Stimulated activated CD4-positive, alpha-beta T cell treated with anti-CD3 and anti-CD28 coated beads, Interleukin-4, amount 100 ng/mL, for 4 hours (primary cell): ENCODE measurements at places on chromosomes 13 and 19.

GRCh38 chr13:32229443-32229842 is 85.7 kb downstream of the ZAR1L start:
- no peak for DNase-seq

DNA sequence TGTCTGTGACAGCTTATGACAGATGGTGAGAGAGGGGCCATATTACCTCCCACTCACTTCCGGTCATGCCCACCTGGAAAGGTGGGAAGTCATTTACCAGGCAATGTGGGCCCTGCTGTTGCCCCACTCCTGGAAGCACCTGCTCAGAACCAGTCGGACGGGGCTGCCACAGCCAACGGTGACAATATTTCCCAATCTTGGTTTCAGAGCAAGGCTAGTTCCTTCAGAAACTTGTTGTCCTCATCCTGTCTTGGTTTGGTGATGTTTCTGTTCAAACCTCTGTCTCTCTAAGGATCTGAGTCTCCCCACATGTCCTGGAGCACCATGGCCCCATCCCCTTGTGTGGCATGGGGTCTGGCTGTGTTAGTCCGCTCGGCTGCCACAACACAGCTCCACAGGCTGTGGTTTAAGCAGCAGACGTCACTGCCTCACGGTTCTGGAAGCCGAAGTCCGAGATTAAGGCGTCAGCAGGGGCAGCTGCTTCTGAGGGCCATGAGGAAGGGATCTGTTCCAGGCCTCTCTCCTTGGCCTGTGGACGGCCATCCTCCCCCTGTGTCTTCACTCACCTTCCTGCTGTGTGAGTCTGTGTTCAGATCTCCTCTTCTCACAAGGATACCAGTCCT is 31.5 kb upstream of the SLC15A1 start:
- no peak for DNase-seq

DNA sequence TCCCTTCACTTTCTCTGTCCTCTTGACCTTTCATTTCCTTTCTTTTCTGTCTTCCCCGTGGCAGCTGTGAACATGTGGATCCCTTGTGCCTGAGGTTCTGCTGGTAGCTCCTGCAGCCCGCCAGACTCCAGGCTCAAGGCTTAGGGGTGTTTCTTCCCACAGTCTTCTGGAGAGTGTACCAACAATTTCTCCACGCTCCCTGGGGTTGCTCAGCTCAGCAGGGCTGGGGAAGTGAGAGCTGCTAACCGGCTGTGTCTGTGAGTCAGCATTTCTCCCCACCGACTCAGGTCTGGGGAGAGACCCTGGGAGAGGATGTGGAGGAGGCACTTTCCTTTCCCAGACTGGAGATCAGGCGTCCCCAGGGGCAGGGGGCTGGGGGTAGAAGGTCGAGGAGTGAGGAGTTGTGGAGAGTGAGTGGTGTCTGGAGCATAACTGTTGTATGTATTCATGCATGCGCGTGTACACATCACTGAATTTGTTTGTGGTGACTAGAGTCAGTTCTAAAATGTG is 193.6 kb downstream of the KCNRG start:
- DNase-seq: no peak

DNA sequence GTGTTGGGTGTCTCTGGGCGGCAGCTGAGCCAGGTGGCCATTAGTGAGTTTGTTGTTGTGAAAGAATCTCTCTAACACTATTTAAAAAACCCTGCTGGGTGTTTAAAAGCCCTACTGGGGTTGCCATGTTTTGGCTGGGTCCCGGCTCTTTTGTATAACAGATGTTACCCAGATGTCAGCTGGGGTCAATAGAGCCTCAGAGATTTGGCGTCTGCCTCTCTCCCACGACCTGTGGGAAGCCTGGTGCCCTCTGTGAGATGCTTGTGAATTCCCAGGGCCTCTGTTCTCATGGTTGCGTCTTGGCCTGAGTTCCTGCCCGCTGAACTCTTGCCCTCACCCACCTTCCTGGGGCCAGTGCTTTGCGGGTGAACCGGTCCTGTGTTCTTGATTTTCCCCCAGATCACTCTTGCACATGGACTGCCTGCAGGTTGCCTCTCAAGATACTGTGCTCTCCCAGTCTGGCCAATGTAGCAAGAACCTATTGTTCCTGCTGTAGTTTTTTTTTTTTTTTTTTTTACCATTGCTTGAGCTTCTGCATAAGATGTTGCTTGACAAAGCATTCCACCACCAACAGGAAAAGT is 9.5 kb downstream of the NFILZ start:
- no peak for DNase-seq

DNA sequence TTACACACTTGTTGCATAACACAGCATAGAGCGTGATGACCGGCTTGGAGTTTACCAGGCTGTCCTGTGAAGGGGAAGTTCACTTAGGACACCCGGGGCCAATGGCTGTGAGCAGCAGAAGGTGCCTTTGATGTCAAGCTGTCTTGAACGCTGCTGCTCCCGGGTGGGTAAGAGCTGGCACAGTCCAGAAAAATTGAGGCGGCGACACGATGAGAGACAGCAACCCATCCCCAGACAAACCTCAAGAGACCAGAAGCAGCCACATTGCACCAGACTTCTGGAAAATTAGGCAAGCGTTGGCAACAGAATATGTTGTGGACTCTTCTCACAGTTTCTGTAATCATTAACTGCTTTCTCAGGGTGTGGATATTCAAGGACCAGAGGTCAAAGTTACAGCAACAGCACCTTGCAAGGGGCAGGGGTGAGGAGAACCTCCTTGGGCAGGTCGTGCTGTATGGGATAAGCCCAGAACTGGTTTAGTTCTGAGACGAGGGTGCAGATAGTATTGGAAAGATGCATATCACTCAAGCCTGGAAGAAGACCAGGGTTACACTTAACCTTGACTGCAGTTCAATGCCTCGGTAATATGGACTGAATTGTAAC is 10.1 kb downstream of the NFILZ start:
- no peak for DNase-seq

DNA sequence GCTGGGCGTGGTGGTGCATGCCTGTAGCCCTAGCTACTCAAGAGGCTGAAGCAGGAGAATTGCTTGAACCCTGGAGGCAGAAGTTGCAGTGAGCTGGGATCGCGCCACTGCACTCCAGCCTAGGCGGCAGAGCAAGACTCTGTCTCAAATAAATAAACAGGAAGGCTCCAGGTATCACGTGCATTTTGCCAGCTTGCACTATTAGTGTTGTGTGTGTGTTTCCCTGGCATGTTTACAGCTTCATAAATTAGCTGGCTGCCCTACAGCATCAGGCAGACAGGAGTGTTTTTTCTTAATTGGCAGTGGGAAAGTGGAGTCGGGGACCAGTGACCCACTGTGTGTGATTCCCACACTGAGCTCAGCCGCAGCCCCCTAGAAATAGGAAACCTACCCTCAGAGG is 32.6 kb downstream of the SHISA2 start:
- DNase-seq: no peak

DNA sequence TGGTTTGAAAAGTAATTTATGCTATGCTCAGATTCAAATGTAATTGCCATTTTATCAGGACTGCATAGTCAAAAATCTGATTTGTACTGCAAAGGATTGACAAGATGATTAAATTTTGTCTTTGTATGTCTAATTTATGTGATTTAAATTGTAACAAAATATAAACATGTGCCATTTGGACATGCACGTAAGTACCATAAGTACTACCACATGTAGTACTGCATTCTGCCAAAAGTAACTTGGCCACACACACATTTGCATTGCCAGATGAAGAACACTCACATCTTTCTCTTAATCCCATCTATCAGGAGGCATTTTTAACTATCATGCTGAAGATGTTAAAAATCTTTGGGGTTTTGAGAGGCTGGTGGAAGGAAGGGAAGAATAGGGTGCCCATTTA is 133.3 kb downstream of the KLF12 start:
- no peak for DNase-seq

- DNase-seq: no peak
These were observed 15.6 kb downstream of the ZNF599 start for GRCh38 chr19:34757441-34757840.

DNA sequence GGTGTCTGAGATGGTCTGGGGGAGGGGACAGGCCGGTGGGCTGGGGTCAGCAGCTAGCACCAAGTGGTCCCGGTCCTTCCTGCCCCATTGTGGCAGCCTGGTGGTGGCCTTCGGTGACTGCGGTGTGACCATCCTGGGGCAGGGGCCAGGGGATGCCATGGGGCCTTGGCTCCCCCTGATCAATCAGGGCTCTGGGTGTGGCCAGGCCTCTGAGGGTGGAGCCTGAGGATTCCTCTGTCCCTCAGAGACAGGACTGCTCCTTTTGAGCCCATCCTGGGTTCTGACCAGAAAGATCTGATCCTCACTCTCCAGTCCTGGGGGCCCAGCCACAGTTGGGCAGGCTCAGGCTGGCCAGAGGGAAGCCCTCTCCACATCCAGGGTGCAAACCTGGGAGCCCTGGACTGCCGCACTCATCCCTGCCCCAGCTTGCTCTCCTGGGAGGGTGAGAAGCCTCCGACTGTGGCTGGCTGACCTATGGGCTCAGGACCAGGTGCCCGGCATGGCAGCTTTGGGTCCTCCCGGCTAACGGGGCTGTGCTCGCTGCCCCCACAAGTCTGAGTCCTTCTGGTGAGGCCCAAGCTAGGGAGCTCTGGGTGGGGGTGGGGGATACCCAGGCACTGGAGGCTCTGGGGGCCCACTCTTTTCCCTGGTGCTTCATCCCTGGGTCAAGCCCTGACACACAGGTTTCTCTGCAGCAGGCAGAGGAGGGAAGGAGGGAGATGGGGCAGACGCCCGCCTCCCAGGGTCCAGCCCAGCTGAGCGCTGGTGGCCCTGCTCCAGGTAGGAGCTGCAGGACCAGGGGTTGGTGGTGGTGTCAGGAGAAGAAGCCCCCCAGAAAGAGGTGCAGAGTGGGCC is 59.5 kb downstream of the IER2 start:
- no peak for DNase-seq

GRCh38 chr19:49566302-49566701 is 14.1 kb downstream of the NOSIP start:
- DNase-seq: no peak

DNA sequence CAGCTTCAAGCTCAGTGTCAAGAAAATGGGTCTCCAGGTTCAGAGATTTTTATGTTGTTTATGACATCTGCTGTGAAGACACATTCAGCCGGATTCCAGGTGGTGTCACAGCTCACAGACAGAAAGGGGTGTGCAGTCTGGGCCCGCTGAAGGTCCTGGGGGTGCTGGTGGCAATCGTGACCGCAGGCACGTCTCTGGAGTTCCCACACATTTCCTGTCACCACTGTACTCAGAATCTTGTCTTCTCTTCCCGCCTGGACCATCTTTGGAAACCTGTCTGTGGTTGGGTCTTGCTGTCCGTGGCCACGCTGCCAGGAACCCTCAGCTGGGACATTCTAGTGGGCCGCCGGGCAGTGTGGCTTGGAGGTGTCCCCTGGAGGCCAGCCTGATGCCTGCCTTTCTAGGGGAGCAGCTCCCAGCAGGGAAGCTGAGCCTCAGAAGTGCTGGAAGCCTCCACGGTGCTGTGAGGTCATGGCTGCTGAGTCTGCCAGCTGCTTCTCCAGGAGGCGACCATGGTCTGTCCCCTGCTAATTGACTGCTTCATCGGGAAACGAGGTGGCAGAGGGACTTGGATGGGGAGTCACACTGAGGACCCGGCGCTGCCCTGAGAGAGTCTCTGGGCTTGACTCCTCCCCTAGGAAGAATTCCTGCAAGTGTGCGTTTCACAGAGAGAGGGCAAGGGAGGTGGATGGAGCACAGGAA is 3.7 kb downstream of the TEX29 start:
- DNase-seq: no peak

DNA sequence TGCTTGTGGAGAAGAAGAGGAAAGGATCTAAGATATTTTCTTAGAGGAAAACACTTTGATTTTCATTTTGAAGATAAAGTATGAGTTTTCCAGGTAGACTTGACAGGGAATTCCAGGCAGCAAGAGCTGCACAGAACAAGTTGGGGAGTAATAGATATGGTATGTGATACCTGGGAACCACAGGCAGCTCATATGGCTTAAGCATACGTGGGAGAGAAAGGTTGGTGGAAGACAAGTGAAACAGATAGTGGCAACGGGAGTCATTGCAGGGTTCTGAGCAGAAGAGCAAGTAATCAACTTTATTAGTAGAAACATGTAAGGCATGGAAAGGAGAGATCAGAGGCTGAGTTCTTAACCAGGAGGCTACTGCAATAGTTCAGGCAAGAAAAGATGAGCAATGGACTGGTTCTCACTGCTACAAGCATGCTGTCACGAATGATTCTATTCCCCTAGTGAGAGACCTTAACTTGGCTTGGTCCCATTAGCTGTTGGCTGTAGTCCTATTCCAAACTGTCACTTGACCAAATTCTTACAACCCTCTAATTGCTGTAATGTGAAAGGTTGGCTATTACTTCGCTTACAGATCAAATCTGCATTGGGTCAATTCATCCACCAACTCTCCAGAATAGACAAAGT is 217.9 kb downstream of the VWA8 start:
- no peak for DNase-seq

GRCh38 chr19:51824281-51825005 is 29.5 kb downstream of the FPR3 start:
- DNase-seq: no peak

DNA sequence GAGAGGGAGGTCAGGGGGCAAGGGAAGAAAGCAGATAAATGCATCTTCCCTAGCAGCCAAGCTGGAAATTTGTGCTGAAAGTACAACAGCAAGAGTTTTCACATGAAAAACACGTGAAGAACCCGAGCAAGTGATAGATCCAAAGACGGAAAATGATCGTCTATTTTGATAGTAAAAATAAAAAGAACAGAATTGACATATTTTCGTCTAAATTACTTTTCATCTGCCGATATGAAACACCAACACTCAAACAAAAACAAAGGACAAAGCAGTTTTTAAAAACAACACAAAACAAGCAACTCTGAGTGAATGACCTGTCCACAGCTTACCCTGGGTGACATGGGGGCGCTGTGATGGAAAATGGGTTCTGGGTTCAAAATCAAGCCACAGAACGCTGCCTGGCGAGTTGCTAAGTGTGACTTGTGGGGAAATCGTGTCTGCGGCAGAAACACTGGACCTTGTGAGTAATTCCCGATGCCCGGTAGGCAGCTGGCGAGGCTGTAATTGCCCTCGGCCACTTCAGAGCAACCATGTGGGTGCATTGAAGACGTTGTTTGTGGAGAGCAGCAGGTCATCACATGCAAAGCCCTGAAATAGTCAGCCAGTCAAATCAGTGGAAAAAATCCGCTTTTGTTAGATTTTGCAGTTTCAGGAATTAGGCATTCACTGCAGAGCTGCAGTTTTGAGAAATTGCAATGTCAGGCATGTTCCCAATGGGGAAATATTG is 7.4 kb downstream of the SOX1 start:
- DNase-seq: no peak

GRCh38 chr19:498511-498891 is 2.2 kb downstream of the MADCAM1 start:
- DNase-seq: no peak

DNA sequence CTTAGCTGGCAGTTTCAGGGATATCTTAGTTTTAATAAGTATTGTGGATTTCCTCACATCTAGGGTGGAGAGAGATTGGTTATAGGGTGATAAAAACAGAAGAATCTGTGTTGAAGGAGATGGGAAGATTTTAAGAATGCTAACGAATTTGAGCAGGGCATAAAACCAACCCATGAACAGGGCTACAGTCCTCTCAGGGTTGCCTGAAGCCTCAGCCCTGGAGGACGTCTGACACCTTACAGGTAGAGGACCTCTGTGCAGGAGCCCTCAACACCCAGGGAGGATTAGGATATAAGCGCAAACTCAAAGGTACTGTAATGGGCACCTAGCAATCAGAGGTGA is 461 bp upstream of the WASF3 start:
- DNase-seq: no peak
